ENCODE measurements at places on chromosomes 12 and 14.

DNA sequence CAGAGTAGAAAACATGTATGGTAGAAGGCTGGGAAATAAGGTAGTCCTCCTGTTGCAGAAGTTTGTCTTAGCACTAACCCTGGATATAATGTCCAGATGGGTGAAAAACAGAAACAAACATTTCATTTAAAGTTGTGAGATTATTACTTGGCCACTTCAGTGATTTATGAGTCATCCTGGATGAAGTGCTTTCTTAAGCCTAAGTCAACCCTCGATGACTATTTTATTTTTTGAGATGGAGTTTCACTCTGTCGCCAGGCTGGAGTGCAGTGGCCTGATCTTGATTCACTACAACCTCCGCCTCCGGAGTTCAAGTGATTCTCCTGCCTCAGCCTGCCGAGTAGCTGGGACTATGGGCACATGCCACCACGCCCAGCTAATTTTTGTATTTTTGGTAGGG is 10.2 kb downstream of the DLST start:
- DNase-seq, result no peak

DNA sequence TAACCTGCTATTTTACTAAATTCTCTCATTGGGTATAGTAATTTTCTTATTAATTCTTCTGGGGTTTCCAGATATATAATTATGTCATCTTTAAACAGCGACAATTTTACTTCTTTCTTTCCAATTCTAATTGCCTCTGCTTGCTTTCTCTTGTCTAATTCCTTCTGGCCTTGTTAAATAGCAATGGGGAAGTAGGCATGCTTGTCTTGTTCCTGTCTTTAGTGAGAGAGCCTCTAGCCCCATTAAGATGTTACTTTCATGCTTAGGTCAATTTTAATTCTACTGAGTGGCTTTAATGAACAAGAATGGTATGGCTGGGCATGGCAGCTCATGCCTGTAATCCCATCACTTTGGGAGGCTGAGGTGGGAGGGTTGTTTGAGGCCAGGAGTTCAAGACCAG is 31.7 kb downstream of the LRTM2 start:
- no peak for DNase-seq

DNA sequence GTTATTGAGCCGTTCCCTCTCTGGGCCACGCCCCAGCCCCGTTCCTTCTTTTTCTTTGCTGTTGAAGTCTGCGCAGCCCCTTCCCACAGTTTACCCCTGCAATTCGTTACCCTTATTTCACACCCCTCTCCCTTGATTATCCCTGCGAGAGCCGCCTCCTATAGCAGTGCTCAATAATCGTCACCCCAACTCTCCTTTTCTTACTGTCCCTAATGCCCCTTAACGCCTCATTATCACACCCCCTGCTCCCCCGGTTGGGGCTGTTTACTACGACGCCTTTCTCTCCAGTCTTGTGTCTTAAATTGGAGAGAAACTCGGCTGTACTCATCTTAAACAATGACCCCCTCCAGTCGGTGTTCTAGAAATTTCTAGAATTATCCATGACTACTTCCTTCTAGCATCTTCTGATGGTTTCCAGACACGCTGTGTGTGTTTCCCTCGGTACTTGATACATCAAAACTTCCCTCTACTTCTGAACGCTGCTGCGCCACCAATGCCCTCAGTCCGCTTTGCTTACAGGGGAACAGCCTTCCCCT is 713 bp upstream of the FBXL14 start:
- DNase-seq, result no peak

DNA sequence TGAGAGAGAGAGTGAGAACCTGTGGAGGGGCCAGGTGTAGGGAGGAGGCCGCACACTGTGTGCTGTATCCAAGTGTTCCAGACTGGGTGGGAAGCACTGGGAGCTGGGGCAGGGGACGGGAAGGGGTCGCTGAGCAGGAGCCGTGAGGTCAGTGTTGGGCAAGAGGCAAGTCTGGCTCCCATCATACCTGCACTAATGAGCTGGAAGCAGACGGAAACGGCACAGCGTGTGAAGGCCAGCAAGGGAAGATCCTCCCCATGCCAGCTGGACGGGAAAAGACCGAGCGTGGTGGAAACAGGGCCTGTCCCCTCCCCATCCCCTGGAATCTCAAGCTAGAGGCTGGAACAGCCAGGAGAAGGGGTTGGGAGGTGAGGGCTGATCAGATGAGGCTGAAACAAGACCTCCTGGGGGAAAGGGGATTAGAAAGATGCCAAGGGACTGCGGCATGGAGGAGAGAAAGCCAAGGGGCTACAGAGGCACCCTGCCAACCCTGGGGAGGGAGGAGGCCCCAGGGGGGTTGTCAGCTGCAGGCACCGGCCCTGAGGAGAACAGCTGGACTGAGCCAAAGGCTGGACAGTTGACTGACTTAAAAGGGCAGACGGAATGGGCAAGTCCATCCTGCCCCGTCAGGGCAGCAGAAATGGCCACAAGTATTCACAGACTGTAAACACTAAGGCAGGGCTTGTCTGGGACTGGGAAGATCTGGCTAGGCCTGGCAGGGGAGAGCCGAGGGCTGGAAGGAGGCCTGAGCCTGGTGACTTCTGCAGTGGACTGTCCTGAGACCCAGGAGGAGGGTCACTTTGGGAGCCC is 19.0 kb upstream of the LTBP2 start:
- no peak for DNase-seq

DNA sequence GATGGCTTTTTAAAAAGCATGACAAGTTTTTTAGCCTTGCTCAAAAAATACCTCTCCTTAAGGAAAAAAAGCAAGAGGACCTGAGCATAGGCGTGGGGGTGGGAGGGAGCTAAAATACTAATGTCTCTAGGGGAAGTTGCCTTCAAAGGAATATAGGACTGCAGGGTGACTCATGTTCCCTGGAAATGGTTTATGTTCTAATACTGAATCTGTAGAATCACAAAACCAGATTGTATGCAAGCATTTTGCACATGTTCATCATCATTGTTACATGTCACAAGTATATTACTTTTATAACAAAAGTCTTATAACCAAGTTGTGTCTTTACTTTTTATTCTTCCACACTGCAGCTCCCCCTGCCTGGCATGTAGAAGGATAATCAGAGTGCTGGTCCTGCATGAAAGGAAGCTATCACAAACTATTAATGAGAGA is 36.6 kb downstream of the GPR135 start:
- DNase-seq, result no peak

DNA sequence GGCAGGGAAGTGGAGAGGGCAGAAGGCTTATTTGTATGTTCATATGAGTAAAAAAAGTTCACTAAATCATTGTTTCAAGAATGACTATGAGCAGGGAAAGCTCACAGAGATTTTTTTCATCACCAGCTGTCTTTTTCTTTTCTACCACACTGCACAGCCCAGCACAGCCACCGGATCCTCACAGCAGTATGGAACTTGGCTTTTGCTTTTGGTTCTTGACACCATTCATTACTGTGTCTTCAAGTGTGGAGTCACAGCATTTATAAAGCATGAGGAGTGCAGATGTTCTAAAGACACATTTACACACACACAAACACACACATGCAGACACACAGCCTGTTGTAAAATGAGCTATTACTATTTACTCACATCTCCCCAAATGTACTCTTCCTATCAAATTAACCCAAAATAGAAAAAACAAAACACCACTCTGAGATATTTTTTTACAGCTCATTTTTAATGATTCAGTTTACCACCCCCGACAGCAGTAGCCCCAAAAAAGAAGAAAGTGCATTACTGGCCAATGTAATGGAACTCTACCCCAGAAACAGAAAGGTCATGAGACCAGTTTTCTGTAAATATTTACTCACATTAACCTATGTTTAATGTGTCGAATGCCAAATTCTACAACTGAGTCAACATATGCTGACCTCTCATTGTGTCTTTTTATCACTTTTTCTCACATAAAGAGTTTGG is 60.5 kb downstream of the BTG1 start:
- DNase-seq, result no peak

DNA sequence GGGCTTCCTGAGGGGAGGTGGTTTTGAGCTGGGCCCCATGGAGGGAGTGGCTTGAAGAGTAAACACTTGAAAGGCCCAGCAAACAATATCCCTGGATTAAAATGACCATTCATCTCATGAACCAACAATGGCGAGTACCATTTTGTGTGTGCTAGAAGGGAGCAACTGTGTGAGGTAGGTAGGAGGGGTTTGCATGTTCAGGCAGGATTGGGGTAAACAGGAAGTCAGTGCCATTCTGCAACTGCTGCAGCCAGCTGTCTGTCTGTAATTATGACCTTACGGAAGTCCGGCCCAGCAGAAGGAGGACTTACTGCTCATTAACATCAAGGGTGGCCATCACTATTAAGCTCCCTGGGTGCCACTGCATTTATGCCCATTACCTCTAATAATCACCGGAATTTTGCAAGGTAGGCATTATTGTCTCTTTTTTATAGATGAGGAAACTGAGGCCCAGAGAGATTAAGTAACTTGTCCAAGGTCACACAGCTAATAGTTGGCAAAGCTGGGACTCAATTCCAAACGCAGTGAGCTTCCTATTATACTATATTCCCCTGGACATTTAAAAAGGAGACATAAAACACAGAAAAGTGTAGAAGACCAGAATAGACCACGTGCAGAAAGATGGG is 16.6 kb upstream of the IFI27L2 start:
- no peak for DNase-seq

- DNase-seq, result no peak
Measured at GRCh38 chr14:72052356-72052755, 120.1 kb downstream of the RGS6 start.

DNA sequence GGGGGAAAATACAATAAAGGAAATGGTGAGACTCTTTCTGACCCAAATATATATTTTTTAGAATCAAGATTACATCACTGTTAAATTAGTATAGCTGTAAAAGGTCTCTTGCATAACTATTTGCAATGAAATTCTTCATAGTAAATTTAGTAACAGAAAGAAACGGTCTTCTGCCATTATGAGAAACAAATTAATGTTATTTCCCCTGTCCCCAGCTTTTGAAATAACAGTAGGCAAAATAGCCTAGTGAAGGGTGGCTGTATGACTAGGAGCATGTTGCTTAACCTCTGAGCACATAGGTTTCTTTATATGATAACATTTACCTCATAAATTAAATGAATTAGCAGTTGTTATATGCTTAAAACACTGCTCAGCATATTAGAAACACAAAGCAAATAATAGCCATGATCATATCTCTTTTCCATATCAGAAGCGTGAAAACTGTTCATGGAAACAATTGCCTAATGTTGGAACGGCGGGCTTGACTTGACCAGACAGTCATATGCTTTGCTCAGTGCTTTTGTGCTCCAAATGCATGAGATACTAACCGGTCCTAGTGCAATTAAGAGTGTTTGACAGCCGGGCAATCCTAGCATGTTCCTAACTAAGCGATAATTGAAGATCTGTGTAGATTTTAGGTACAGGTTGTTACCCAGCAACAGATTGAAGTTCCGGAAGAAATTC is 24.0 kb downstream of the BHLHE41 start:
- no peak for DNase-seq

GRCh38 chr12:5510251-5510805 is 78.4 kb downstream of the NTF3 start:
- no peak for DNase-seq

- no peak for DNase-seq
Measured at GRCh38 chr12:83859021-83859420, 1053.6 kb downstream of the SLC6A15 start.

- DNase-seq, result no peak
Measured at GRCh38 chr12:101027200-101027599, 182.8 kb downstream of the SLC5A8 start.

GRCh38 chr14:96368534-96368933 is 5.2 kb downstream of the GSKIP start:
- no peak for DNase-seq

DNA sequence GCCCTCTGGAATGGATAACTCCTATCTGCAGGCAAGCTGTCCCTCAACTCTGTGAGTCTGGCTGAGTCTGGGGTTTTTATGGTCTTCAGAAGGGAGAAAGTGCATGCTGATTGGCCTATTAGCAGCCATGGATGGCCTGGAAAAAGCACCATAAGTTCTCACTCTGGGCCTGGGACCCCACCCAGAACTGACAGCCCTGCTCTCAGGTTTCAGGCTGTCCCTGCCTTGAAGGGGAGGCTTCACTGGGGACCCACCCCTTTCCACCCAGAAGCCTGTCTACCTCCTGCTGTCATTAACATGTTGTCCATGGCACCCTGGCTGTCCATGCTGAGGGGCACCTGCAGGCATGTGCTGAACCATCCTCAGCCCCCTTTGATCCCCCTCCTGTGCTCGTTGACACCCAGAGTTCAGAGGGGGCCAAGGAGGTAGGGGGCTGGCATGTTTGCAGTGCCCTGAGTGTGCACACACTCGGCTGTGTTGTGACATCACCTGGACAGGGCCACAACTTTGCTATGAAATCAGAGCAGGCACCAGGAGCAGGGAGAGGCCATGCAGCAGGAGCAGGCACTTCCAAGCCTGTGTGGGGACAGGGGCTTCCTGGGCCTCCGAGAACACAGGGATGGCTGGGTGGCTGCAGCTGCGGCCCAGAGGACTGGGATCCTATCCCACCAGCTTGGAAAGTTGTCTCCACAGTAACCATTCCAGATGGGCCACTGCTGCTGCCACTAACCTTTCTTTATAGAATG is 84.7 kb downstream of the ACSS3 start:
- DNase-seq, result no peak

DNA sequence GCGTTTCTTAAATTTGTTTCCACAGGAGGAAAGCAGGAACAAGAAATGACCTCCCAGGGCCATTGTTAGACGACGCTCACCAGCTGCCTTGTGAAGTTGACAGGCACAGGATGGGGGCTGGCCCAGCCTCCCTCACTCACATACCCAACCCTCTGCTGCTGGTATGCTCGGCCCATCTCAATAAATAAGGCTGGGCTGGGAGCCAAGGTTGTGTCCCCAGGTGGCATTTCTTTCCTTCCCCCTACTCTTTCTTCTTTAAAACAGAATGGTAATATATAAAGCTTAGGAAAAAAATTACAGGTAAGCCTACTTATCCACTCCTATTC is 93.0 kb downstream of the ACTN1 start:
- no peak for DNase-seq

DNA sequence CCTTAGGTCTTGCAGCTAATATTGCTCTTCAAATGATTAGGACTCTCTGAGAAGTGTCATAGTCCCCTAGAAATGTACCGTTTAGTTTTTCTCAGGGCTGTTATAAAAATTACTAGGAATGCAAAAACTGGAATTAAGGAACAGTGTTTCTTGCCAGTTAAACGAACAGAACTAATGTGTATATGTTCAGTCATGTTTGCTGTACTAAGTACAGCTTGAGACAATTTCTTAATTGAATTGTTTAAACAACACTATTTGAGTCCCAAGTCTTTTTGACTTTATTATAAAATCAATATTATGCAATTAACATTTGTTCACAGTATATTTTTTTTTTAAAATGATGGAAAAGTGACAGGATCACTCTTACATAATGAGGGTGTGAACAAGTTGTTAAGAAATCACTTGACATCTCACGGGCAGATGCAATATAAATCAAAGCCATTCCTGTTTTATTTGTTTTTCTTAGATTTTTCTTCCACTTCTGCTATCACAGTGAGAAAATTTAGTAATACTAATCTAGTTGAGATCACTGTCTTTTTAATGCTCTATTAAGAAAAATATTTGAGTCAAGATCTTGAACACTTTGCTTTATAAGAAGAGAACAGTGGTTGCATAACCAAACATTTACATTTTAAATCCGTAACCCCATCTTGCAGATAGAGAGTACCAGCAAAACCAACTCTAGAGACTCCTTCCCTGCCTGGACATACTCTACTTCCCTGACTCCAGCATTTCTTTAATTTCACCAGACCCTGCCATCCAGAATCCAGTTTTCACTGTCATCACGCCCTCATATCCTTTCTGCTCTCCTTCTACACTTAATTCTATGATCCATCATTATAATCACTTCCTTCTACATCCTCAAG is 140.7 kb upstream of the KITLG start:
- no peak for DNase-seq

GRCh38 chr12:43288671-43289425 is 263.2 kb downstream of the ADAMTS20 start:
- DNase-seq, result no peak

- no peak for DNase-seq
Measured at GRCh38 chr12:27505109-27505508, 18.9 kb upstream of the PPFIBP1 start.

Data from pulmonary artery endothelial cell (primary cell).